ENCODE measurements at places on chromosomes 11 and 22. TPM values are rescaled to one million over a fixed set of nuclear protein-coding genes. Genes with fewer than 3 reads are reported as not detected.

DNA sequence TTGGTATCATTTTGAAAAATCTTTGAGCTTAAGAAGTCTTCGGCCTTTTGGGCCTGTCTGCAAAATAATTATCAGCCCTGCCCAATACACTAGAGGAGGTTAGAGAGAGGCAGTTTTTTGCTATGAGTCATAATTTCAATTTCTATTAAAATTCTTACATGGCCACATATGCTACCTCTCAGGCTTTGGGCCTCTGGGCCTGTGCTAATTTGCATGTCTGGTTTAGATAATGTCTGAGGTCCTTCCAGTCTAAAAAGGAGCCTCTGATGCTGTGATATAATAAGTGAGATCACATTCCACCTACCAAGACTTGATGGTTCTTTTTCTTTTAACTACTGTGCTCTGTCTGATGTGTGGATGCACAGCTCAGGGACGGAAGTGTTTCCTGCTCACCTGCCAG lies 70.8 kb downstream of the KCNJ1 start:
- no peaks in the 10 kb centered on the region for H3K4me1 ChIP-seq
- no peaks in the 10 kb centered on the region for H3K36me3 ChIP-seq
- H3K27me3 ChIP-seq: no peaks in the 10 kb centered on the region

- H3K36me3 ChIP-seq: no peaks in the 10 kb centered on the region
- no peaks in the 10 kb centered on the region for H3K27me3 ChIP-seq
- peak overlapping the region; percentile 27 for H3K27ac ChIP-seq
- H3K4me1 ChIP-seq: peaks cover 29% of the 10 kb centered on the region
- peak; percentile 88 for DNase-seq
These were observed 2.5 kb downstream of the TCN2 start for GRCh38 chr22:30609260-30610185.

DNA sequence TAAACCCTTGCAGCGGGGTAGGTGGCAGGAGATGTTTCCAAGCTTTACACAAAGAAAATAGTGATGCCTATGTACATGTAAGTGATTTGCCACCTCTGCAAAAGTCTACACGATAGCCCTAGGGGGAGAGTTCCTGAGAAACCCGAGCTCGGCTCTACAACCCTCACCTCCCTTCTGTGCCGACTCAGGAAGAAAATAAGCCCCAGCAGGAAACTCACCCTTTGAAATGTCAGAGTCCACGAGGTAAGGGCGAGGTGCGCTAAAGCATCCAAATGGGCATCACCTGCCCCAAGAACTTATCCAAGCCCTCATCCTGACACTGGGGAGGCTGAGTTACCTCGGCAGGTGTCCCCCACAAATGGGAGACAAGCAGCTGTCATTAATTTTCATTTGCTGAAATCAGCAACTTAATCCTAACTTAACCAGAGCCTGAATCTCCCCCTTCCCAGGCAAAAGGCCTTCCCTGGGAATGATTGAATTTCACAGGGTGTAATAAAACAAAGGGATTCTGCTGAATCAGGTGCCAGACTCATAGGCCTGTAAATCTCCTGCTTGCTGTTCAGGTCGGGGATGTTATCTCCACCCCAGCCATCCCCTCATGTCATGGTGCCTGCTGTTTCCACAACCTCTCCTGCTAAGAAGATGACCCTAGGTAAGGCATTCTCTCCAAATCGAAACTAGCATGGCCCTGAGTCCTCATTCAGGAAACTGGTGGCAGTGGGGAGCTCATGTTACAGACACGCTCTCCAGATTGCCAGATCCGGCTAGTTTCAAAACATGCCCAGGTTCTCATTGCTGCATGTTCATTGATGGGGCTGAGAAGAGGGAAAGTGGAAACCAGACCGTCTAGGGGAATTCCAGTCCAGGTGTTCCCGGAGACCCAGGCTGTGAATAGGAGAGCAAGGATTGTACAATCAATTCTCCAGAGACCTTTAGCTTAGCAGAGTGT lies 105.3 kb upstream of the KIRREL3 start:
- DNase-seq: no peak
- no peak overlapping the region for H3K27ac ChIP-seq
- H3K4me1 ChIP-seq: no peaks in the 10 kb centered on the region
- H3K4me3 ChIP-seq: no peak overlapping the region

DNA sequence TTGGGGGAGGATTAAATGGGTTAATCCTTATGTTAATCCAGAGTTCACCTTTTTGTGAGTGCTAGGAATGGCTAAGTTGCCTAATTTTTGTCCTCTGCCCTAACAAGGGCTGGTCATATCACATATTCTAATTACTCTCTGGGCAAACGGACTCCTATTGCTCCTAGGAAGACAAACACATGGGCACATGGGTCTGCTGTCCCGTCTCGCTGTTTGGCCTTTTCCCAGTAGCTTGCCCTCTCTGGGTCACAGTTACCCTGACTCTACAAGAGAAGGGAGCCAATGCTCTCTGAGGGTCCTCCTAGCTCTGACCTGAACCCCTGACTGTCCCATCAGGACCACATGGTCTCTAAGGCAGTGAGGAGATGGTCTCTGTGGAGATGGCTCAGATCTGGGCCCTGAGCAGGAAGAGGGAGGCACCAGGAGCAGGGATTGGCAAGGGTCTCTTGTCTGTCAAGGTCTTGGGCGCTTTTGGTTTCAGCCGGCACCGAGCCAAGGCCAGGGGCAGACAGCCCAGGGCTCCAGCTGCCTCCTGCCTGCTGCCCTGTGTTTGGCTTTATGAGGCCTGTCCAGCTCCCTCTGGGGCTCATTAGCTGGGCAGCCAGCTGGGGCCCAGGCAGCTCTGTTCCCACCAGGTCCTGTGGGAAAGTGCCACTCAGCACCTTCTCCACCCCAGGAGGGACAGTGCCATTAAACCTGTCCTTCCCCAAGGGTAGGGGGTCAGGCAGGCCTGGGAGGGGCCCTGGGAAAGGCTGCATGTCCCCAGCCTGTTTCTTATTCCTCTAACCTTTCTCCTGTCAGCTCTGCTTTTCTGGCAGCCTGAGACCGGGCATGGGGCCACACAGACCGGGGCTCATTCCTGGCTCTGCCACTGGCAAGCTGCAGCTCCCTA lies 559.9 kb downstream of the MN1 start:
- peaks cover 2% of the 10 kb centered on the region for H3K27me3 ChIP-seq
- peaks cover 3% of the 10 kb centered on the region for H3K4me1 ChIP-seq
- no peaks in the 10 kb centered on the region for H3K36me3 ChIP-seq

DNA sequence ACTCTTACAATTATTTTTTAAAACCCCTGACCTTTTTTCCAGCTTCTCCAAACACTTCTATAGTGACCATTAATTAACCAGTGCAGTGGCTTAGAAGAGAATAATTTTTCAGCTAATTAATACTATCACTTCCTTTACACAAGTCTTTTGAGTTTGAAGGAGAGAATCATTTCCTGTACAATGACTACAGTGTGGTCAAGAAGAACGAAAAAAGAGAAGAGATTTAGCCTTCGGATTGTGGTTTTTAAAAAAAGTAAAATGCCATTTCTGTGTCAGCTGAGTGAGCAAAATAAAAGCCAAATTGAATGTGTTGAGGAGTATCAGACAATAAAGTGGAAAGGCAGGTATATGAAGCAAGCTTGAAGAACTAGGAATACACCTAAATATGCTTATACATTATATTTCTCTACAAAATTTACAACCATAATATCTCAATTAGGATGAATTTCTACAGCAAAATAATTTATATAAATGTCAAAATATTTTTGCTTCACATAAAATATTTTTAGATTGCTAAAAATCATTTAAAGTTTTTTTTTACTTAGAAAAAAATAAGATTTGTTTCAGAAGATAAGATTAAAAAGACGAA lies 1155.2 kb upstream of the CNTN5 start:
- H3K27me3 ChIP-seq: no peaks in the 10 kb centered on the region
- H3K4me1 ChIP-seq: no peaks in the 10 kb centered on the region
- H3K27ac ChIP-seq: no peak overlapping the region
- DNase-seq: no peak
- H3K4me3 ChIP-seq: no peak overlapping the region

DNA sequence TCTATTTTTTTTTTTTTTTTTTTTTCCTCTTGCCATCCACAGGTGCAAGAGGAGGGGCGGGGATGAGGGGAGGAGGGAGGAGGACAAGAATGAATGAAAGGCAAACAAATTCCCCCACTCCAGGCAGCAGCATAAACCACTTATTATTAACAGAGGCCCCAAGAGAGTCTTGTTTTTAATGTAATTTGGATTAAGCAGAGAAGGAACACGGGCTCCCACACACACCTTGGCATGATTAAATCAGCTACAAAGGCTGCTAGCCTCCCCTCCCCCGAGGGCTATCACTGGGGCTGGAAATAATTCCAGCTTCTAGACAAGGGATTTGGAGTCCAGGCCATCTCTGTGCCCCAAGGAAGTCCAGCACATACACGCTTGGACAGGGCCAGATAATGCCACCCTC lies 93.4 kb upstream of the DRD2 start:
- no peak overlapping the region for H3K27ac ChIP-seq
- H3K4me3 ChIP-seq: no peak overlapping the region
- H3K4me1 ChIP-seq: no peaks in the 10 kb centered on the region
- H3K36me3 ChIP-seq: no peaks in the 10 kb centered on the region
- no peak for DNase-seq
- H3K27me3 ChIP-seq: peaks cover 5% of the 10 kb centered on the region

Gene DRICH1
- total RNA-seq: 0.26 TPM

DNA sequence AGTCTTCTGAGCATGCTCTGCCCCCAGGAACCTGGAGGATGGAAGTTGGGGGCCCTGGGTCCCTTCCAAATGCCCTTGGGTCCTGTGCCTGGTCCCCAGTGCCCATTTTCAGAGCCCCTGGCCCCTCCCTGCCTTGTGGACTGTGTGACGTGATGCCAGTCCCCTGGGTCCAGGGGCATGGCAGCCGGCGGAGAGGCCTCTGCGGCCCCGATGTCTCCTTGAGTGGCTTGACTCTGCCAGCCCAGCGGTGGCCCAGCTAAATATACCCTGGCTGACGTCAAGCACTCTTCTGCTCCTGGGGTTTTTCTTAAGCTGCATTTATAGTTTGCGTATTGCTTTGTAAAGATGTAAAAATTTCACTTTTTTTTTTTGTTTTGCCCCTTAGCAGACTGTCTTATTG lies 35.2 kb upstream of the PARVG start:
- peaks cover 12% of the 10 kb centered on the region for H3K4me1 ChIP-seq
- H3K27ac ChIP-seq: no peak overlapping the region
- no peaks in the 10 kb centered on the region for H3K27me3 ChIP-seq
- no peak for DNase-seq

Gene MPZL2
- not detected for total RNA-seq

DNA sequence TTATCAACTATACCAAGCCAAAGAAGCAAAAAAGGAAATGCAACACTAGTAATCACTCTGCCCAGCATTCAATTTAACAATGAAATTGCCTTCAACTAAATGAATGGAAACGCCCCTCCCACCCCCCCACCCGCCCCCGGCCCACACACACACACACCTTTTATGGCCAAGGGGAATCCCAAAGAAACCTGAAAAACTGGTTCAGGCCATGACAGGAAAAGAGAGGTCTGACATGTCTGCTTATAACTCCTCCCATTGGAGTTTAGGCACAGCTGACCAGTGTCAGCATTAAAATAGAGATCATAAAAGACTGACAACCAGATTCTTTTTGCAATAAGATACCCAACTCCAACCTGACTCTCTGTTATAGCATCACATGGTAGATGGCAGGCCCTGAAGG lies 42.6 kb downstream of the ACER3 start:
- no peak overlapping the region for H3K27ac ChIP-seq
- no peaks in the 10 kb centered on the region for H3K36me3 ChIP-seq
- no peaks in the 10 kb centered on the region for H3K4me1 ChIP-seq
- H3K27me3 ChIP-seq: no peaks in the 10 kb centered on the region
- no peak for DNase-seq

DNA sequence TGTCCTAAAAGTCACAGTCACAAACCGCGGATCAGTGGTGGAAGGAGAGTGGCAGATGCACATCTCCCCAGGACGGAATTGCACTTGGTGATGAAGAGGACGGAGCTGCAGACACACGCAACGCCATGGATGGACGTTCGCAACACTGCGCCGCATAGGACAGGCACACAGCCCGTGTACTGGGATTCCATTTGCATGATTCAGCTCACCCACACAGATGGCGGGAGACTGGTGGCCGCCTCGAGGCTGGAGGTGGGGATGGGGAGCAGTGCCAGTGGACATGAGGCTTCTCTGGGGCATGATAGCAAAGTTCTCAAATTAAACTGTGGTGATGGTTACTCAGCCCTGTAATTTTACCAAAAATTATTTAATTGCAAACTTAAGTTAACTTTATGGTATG lies 37.4 kb downstream of the DUSP8 start:
- H3K36me3 ChIP-seq: peaks cover 1% of the 10 kb centered on the region
- H3K27me3 ChIP-seq: peaks cover 4% of the 10 kb centered on the region
- H3K27ac ChIP-seq: no peak overlapping the region
- H3K4me1 ChIP-seq: peaks cover 3% of the 10 kb centered on the region
- no peak for DNase-seq
- H3K4me3 ChIP-seq: no peak overlapping the region

Gene NFRKB
- total RNA-seq: 13.6 TPM

GRCh38 chr11:125585487-125585886 lies 7.2 kb upstream of the STT3A start:
- no peaks in the 10 kb centered on the region for H3K27me3 ChIP-seq
- no peak overlapping the region for H3K4me3 ChIP-seq
- peaks cover 2% of the 10 kb centered on the region for H3K36me3 ChIP-seq
- no peaks in the 10 kb centered on the region for H3K4me1 ChIP-seq
- no peak for DNase-seq

Gene ISX
- not detected for total RNA-seq

DNA sequence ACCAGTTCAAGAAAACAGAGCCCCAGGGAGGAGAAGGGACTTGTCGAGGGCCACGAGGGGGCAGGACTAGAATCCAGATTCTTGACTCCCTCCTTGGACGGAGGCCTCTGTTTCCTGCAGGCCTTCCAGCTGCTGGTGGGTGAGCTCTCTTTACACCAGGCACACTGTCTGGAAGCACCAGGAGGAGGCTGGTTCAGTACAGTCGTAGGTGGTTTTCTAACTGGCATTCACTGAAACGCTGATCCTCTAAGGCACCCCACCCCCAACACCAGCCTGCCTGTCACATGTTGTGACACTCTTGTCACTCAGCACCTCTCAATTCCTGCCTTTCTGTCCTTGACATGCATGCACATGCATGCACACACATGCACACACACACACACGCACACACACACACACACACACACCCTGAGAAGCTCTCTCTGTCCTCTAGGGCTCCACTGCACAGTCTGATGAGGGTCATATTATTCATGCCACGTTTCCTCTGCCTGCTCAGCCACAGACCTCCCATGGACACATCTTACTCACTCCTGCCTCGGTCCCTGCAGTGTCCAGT lies 751 bp downstream of the MS4A10 start:
- H3K36me3 ChIP-seq: no peaks in the 10 kb centered on the region
- peak; percentile 36 for DNase-seq
- H3K27me3 ChIP-seq: peaks cover 11% of the 10 kb centered on the region
- H3K4me3 ChIP-seq: no peak overlapping the region
- H3K27ac ChIP-seq: no peak overlapping the region

Gene RASL10A
- total RNA-seq: not detected

- DNase-seq: peak; percentile 9
- no peaks in the 10 kb centered on the region for H3K27me3 ChIP-seq
- no peaks in the 10 kb centered on the region for H3K36me3 ChIP-seq
- H3K27ac ChIP-seq: no peak overlapping the region
These were observed 19.9 kb upstream of the MUC5B start for GRCh38 chr11:1202776-1203504.

GRCh38 chr11:73141309-73142127 lies 600 bp downstream of the FCHSD2 start:
- H3K27ac ChIP-seq: peak overlapping the region; percentile 81
- DNase-seq: peak; percentile 76
- no peaks in the 10 kb centered on the region for H3K36me3 ChIP-seq
- no peaks in the 10 kb centered on the region for H3K27me3 ChIP-seq
- peaks cover 3% of the 10 kb centered on the region for H3K4me1 ChIP-seq

All from fibroblast of lung (primary cell).